ENCODE measurements at places on chromosomes 6 and 20.

DNA sequence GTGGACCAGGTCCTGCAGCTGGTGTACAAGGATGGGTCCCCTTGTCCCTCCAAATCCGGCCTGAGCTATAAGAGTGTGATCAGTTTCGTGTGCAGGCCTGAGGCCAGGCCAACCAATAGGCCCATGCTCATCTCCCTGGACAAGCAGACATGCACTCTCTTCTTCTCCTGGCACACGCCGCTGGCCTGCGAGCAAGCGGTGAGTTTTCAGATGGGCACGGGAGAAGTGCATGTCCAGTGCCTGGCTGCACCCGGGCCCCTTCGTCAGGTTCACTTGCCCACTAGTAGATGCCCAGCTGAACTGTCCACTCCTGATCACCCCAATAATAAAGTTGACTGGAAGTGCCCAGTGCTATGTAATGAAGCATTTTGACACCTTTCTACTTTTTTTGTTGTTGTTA lies 48.3 kb upstream of the SLC22A1 start:
- no peak for DNase-seq

DNA sequence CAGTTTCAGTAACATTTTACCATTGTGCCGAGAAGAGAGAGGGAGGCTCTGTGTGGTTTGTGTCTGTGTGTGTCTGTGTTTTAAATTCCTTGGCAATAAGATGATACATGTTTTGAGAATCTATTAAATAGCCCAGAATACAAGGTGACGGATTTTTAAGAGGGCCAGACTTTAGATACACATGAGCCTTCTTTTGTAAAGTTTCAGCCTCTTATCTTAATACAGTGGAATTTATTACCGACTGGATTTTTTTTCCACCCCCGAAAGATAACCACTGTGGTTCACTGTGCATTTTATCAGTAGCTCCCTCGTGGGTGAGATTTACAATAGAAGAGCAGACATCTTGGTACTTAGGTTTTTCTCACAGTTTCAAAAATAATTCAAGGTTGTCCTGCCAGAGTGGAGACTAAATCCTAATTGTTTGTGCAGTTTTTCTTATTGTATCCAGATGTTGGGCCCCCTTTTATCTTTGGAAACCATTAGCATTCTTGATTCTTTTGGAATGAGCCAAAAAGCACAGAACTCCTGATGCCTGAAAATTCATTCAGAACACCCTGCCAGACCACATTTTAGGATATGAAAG lies 49.9 kb downstream of the STK4 start:
- peak; percentile 19 for DNase-seq

DNA sequence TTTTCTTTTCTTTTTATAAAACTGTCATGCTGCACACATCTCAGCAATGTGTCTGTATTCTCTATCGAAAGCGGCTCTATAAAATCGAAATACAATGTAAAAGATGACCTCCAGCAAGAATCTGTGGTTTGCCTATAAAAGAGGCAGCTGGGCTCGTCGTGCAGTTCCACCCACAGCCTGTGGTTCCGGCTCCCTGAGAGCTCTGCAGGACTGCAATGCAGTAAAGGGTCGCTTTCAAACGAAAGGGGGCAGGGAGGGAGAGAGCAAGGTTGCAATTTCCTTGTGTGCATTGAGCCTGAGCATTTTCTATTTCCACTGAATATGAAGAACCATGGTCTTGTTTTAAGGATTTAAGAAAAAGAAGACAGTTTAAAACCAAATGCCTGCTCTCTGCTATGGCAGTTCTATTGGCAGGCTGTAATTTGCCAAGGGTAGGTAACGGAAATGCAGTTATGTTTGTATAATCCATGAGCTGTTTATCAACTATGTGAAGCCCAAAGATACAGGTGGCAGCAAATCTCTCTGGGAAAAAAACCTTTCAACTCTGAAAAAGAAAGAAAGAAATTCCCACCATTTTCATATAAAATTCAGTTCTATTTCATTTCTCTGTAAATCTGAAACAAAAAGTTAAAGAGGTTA lies 236.5 kb downstream of the HACE1 start:
- peak; percentile 52 for DNase-seq

- no peak for DNase-seq
Measured at GRCh38 chr6:167660944-167661551, 165.7 kb upstream of the AFDN start.

DNA sequence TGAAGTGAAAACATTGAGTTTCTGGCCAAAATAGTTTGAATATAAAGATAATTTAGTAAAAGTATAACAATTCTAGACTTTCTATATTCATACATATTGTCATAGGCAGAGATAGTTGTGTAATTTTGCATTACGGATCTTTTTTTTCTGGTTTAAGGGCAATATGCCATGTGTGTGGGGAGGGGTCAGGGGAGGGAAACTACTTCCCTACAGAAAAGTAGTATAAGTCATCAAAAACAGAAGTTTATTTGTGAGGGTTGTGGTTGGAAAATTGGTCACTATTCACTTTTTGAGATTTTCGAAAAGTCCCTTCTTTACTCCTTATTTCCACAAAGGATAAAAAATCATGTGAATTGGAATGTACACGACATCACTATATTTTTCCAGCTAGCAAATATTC lies 288.2 kb upstream of the PREP start:
- no peak for DNase-seq

DNA sequence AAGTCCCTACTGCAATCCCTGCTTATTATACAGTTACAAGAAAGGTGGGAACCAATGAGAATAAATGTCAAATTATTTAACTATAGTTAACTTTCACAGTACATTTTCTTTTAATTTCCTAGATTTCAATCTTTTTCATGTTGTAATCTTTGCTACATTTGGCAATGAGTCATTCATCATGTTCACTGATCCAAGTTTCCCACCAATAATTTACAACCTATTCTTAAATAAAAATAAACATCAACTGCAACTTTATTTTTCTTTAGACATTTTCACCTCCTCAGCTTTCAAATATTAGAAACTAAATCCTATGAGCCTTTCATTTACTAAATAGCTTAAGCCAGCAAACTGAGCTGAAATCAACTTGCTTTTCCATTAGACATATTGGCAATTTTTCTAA lies 541.3 kb upstream of the BTBD3 start:
- DNase-seq, result no peak

DNA sequence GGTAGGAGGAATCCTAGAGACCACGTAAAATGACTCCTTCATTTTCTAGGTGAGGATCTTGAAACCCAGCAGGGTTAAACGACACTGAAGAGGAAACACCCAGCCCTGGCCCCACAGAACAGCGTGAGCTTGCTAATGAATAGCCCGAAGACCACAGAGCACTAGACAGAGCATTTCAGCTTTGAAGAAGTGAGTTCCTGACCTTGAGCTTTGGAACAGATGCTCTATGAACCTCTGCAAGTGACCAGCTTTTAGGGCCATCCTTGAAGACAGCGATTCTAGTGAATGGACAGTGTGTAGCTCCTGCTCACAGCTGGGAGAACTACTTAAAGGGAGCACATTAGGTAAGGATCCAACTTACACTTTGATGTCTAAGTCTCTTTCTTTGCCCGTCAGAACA lies 74.0 kb upstream of the FRMD1 start:
- DNase-seq, result no peak
